H1 (cell line): ENCODE measurements at places on chromosomes 2 and 18.

- no peak for DNase-seq
These were observed 66.0 kb downstream of the STPG4 start for GRCh38 chr2:47089083-47089464.

DNA sequence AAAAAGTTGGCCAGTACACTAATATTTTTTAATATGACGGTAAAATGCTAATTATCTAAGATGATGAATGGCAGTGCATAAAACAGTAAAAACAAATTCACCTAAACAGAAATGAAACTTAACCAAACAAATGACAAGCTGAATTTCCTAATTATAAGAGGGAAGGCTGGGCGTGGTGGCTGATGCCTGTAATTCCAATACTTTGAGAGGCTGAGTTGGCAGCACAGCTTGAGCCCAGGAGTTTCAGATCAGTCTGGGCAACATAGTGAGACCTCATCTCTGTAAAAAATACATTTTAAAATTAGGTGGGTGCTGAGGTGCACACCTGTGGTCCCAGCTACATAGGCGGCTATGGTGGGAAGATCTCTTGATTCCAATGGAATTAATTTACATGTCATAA is 120.1 kb downstream of the USP34 start:
- DNase-seq: no peak

DNA sequence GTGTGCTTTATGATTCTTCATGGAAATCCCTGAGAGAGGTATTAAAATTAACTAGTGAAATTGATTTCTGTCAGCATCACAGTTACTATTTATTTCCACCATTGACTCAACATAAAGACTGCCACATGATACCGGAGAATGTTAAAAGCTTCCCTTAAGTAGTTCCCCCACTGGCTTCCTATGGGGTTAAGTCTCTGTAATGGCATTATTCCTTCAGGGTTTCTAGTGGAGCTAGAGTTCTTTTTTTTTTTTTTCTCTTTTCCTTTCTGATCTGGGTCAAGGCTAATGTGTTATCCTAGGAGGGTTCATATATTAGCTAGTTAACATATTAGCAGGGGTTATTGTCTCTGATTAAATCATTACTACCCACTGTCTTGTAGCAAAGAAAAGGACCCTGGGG is 1919.1 kb upstream of the PIK3C3 start:
- no peak for DNase-seq

- DNase-seq: no peak
These were observed 116.6 kb downstream of the PIGN start for GRCh38 chr18:62070302-62070701.
